ENCODE measurements at places on chromosomes 12 and 14. TPM values are rescaled to one million over a fixed set of nuclear protein-coding genes. Genes with fewer than 3 reads are reported as not detected.

The KRT83 gene
- polyA plus RNA-seq: not detected

DNA sequence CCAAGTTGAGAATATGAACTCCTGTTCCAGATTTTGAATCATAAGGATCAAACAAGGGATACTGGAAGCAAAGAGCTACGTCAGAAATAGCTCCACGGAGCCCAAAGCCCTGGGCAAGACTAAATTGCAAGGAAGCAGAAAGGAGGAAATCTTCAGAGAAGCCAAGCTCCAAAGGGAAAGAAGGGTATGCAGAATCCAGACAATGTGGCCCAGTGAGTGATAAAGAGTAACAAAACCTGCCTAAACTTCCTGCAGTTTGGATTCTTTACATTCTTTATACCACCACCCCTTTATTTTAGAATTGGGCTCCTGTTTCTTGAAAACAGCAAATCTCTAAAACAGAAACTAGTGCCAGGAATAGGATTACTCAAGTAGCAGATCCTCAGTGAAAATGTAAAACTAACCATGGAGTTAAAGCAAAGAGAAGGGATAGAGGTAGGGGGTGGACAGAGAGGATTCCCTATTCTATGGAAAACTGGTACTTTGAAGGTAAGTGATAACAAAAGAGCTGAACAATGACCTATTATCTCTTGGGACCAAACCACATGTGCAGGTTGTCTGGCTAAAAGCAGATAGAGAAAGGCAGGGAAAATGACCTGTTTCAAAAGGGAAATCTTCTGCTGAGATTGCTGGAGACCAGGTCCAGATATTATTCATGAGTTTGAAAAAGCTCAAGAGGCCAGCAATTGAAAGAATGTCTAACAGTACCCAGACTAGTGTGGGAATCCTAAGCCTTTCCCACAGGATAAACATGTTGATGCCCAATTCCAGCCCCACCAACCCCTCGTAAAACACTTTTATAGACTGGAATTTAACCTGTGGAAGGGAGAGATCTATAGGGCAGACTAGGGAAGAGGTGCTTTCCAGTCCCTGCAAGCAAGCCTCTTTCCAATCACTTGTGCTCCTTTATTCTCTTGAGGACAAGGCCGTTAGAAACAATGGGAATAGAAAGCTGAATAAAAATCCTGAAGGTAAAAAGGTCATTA, 24.5 kb downstream of the MBIP start:
- DNase-seq: no peak

GRCh38 chr14:75050852-75051555, at the start of gene MLH3:
Gene MLH3 (minus strand): TSS chr14:75051467. CDS start chr14:75049655, 1,812 bp downstream.
- peak; percentile 83 for DNase-seq

GRCh38 chr12:24929953-24930352, 18.9 kb downstream of the BCAT1 start:
- DNase-seq: no peak
